Psoas muscle (tissue), 8 donors: ENCODE measurements at places on chromosomes 12 and 14. TPM values are rescaled to one million over a fixed set of nuclear protein-coding genes. Genes with fewer than 3 reads are reported as not detected.
A peak's percentile ranks its signal among the peaks of the same experiment; 100 is the strongest.

Gene DAO
- not detected for total RNA-seq

Gene NANOG
- total RNA-seq: not detected

GRCh38 chr12:5308996-5309395 is 122.9 kb upstream of the NTF3 start:
- H3K4me3 ChIP-seq: no peak overlapping the region
- DNase-seq: no peak
- no peaks in the 10 kb centered on the region for H3K36me3 ChIP-seq

Gene SYCP3
- not detected for total RNA-seq

GRCh38 chr12:131975228-131975627 is 25.5 kb downstream of the EP400 start:
- H3K4me3 ChIP-seq: no peak overlapping the region
- peaks cover 12% of the 10 kb centered on the region for H3K36me3 ChIP-seq
- no peak for DNase-seq
- H3K4me1 ChIP-seq: peaks cover 15% of the 10 kb centered on the region
- no peak overlapping the region for H3K27ac ChIP-seq

DNA sequence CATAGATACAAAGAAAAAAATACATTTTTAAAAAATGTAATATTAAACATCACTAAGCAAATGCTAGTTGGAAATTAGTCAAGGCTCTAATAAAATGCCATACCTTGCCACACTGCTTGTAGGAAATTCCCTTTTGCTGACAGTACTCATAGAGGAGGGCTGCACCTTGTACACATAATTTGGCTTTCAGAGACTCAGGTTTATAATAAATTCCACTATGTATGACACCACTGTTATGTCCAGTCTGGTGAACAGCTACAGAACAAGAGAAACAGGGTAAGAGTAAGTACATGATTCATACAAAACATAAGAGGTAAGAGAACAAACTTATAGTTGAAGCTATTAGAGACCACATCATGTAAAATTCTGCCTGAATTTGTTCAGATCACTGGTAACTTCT is 10.1 kb downstream of the L2HGDH start:
- H3K27me3 ChIP-seq: no peaks in the 10 kb centered on the region
- DNase-seq: no peak
- H3K27ac ChIP-seq: no peak overlapping the region
- H3K4me3 ChIP-seq: no peak overlapping the region
- H3K36me3 ChIP-seq: no peaks in the 10 kb centered on the region
- no peaks in the 10 kb centered on the region for H3K4me1 ChIP-seq

GRCh38 chr14:75411214-75411540 is 16.6 kb upstream of the JDP2 start:
- no peak overlapping the region for H3K4me3 ChIP-seq
- no peaks in the 10 kb centered on the region for H3K27me3 ChIP-seq
- H3K27ac ChIP-seq: no peak overlapping the region
- DNase-seq: no peak

GRCh38 chr12:27984275-27984674 is 11.7 kb upstream of the PTHLH start:
- no peaks in the 10 kb centered on the region for H3K4me1 ChIP-seq
- DNase-seq: no peak
- no peaks in the 10 kb centered on the region for H3K36me3 ChIP-seq

Gene ACSM4
- not detected for total RNA-seq

GRCh38 chr12:92496790-92497189 is 206.0 kb upstream of the PLEKHG7 start:
- H3K27ac ChIP-seq: no peak overlapping the region
- H3K4me1 ChIP-seq: no peaks in the 10 kb centered on the region
- DNase-seq: no peak
- H3K4me3 ChIP-seq: no peak overlapping the region
- no peaks in the 10 kb centered on the region for H3K27me3 ChIP-seq

DNA sequence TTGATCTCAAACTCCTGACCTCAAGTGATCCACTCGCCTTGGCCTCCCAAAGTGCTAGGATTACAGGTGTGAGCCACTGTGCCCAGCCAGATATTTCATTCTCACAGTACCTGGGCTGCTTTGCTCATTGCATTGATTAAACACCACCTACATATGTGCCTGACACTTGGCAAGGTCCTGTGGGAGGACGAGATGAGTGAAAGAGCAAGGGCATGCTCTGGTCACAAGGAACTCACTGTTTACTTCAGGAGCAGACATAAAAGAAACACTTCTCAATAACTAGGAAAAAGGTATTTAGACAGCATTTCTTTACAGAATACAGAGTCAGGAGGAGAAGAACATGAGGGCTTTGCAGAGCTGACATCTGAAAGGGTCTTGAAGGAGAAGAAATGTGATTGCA is 91.7 kb downstream of the TMCC3 start:
- no peaks in the 10 kb centered on the region for H3K4me1 ChIP-seq
- no peak for DNase-seq
- no peaks in the 10 kb centered on the region for H3K27me3 ChIP-seq
- no peak overlapping the region for H3K27ac ChIP-seq
- no peaks in the 10 kb centered on the region for H3K36me3 ChIP-seq
- no peak overlapping the region for H3K4me3 ChIP-seq

GRCh38 chr12:106170285-106170684 is 31.5 kb upstream of the NUAK1 start:
- H3K27me3 ChIP-seq: no peaks in the 10 kb centered on the region
- no peak overlapping the region for H3K4me3 ChIP-seq
- H3K4me1 ChIP-seq: no peaks in the 10 kb centered on the region
- DNase-seq: peak; percentile 69

DNA sequence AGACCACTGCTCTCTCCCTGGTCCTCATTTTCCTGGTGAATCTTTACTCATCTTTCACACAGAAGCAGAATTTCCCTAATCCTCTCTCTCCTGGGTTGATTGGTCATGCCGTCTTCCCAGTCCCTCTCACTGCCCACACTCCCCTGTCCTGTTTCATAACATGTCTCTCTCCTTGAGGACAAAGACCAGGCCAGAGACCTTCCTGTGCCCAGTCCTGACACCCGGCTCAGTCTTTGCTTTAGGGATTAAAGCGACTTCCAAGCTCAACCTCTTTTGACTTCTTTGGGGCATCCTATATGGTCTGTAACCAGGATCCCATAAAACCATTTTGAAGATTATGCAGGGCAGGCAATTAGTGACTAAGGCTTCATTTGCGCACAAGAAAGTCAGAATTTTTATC is 105.5 kb downstream of the BCL11B start:
- peaks cover 3% of the 10 kb centered on the region for H3K27me3 ChIP-seq
- H3K27ac ChIP-seq: no peak overlapping the region
- no peaks in the 10 kb centered on the region for H3K36me3 ChIP-seq
- no peak overlapping the region for H3K4me3 ChIP-seq
- no peaks in the 10 kb centered on the region for H3K4me1 ChIP-seq
- DNase-seq: no peak

DNA sequence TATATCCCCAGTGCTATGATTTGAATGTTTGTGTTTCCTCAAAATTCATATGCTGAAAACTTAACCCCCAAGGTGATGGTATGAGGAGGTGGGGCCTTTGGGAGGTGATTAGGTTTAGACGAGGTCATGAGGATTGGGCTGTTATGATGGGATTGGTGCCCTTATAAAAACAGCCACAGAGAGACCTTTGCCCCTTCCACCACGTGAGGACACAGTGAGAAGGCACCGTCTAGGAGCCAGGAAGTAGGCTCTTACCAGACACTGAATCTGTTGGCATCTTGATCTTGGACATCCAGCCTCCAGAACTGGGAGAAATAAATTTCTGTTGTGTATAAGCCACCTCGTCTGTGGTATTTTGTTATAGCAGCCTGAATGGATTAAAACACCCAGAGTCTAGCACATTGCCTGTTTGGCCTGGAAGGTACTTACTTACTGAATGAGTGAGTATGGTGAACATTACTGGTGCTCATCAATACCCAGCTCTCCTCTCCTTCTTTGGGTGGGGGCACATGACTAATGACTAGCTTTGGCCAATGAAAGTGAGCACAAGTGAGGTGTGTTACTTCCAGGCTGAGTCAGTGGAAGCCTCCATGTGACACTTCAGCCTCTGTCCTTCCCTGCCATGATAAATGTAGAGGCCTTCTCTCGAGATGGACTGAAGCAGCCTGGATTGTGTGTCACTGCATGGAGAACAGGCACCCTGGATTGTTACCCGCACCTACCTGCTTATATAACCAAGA is 72.4 kb upstream of the CHST11 start:
- H3K36me3 ChIP-seq: no peaks in the 10 kb centered on the region
- DNase-seq: no peak
- H3K4me1 ChIP-seq: no peaks in the 10 kb centered on the region
- H3K27ac ChIP-seq: no peak overlapping the region
- no peaks in the 10 kb centered on the region for H3K27me3 ChIP-seq

DNA sequence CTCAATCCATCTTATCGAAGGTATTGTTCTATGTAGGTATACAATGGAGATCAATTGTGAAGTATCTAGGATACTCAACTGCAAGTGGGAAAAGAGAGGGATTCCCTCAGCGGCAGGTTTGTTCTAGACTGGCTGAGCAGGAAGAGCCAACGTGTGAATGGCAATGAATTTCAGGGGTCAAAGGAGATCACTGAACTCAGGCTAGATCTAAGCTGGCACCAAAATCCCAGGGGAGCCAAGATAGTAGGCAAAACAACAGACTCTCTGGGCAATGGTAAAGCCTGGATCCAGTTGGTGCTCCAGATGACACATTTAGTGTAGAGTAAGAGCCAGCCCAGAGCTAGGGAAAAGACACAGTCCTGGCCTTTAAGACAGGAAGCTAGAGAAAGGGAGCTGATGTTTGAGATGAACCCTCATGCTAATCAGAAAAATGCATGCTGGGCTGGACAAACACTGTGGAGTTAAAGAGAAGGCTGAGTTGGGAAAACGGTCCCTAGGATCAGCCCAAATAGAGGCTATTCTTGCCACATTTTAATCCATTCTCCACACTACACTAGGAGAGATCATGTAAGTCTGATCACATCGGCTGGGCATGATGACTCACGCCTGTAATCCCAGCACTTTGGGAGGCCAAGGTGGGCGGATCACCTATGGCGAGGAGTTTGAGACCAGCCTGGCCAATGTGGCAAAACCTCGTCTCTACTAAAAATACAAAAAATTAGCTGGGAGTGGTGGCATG is 45.6 kb downstream of the EFCAB11 start:
- no peaks in the 10 kb centered on the region for H3K36me3 ChIP-seq
- H3K4me3 ChIP-seq: no peak overlapping the region
- H3K27me3 ChIP-seq: no peaks in the 10 kb centered on the region
- no peak overlapping the region for H3K27ac ChIP-seq
- no peaks in the 10 kb centered on the region for H3K4me1 ChIP-seq

Gene RASSF9
- 4.1 TPM for total RNA-seq

GRCh38 chr12:108611884-108612415 is 14.1 kb upstream of the TMEM119 start:
- no peaks in the 10 kb centered on the region for H3K36me3 ChIP-seq
- H3K4me3 ChIP-seq: no peak overlapping the region
- DNase-seq: no peak
- no peaks in the 10 kb centered on the region for H3K4me1 ChIP-seq
- no peaks in the 10 kb centered on the region for H3K27me3 ChIP-seq

GRCh38 chr12:123522164-123522563 is 11.4 kb downstream of the RILPL1 start:
- peaks cover 20% of the 10 kb centered on the region for H3K4me1 ChIP-seq
- no peak overlapping the region for H3K27ac ChIP-seq
- no peaks in the 10 kb centered on the region for H3K27me3 ChIP-seq
- no peak for DNase-seq
- no peak overlapping the region for H3K4me3 ChIP-seq
- H3K36me3 ChIP-seq: peaks cover 49% of the 10 kb centered on the region

Gene FBXO21
- 24.9 TPM for total RNA-seq

- peaks cover 9% of the 10 kb centered on the region for H3K4me1 ChIP-seq
- H3K27ac ChIP-seq: peak overlapping the region; percentile 91
- DNase-seq: no peak
- H3K27me3 ChIP-seq: no peaks in the 10 kb centered on the region
These were observed 447 bp upstream of the NUBPL start for GRCh38 chr14:31560759-31561154.

GRCh38 chr12:26334621-26335124 is 139.3 kb downstream of the SSPN start:
- H3K36me3 ChIP-seq: no peaks in the 10 kb centered on the region
- no peak overlapping the region for H3K27ac ChIP-seq
- H3K27me3 ChIP-seq: no peaks in the 10 kb centered on the region
- no peak overlapping the region for H3K4me3 ChIP-seq
- DNase-seq: no peak

DNA sequence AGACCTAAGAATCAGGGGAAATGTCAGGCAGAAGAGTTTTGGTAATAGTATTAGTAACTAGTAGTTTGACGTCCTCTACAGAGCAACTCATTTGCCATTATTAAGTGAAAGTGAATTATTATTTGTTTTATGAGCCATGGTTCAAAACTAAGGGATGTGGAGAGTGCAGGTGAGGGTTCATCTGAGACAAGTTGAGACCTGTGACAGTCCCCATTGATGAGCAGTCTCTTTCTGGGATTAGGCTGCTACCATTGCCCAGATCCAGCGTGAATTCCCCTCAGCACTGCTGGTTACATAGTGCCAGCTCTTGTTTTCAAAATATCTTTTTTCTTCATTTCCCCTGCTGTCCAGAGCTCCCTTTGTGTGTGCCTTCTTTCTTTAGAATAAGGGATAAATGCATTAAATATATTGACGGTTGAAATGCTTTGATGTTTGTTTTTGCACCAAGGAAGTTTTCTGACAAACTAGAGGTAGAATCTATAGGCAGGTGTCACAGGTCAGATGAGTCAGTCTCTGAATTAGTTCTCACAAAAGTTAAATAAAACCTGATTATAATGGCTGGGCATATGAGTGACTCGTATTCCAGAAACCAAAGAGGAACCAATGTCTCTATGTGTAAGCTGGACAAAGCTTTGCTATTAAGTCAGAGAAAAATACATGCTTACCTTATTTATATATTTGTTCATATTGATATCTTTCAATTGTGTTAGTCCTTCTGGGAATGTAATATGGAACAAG is 381.4 kb downstream of the TMEM117 start:
- no peaks in the 10 kb centered on the region for H3K4me1 ChIP-seq
- no peaks in the 10 kb centered on the region for H3K27me3 ChIP-seq
- no peak overlapping the region for H3K4me3 ChIP-seq
- no peaks in the 10 kb centered on the region for H3K36me3 ChIP-seq
- no peak overlapping the region for H3K27ac ChIP-seq

- peaks cover 2% of the 10 kb centered on the region for H3K27me3 ChIP-seq
- H3K27ac ChIP-seq: no peak overlapping the region
- no peaks in the 10 kb centered on the region for H3K36me3 ChIP-seq
- no peak for DNase-seq
- no peak overlapping the region for H3K4me3 ChIP-seq
These were observed 18.8 kb downstream of the BCL11B start for GRCh38 chr14:99252940-99253868.

Gene FBLN5
- 28.6 TPM for total RNA-seq

DNA sequence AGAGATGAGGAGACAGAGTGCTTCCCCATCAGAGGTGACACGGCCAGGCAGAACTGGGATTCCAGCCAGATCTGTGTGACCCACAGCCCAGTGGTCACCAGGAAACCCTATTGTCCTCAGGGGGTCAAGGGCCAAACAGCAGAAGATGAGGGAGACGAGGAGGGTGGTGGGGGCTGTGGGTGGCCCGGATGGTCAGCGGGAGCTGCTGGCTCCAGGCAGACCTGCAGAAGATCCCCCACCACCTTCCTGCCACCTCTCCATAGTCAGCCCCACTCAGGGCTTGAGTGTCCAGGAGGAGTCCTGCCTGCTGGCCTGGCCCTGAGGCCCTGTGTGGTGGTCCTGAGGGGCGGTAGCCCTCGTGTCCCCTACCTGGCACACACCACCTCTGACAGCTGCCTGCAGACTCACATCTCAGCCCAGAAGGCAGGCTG is 136.8 kb downstream of the CALM1 start:
- H3K27ac ChIP-seq: no peak overlapping the region
- no peaks in the 10 kb centered on the region for H3K36me3 ChIP-seq
- H3K4me1 ChIP-seq: no peaks in the 10 kb centered on the region
- no peak overlapping the region for H3K4me3 ChIP-seq
- DNase-seq: no peak

Gene APOLD1
- 20.4 TPM for total RNA-seq
